ENCODE measurements at places on chromosomes 16 and 17. TPM values are rescaled to one million over a fixed set of nuclear protein-coding genes. Genes with fewer than 3 reads are reported as not detected.

DNA sequence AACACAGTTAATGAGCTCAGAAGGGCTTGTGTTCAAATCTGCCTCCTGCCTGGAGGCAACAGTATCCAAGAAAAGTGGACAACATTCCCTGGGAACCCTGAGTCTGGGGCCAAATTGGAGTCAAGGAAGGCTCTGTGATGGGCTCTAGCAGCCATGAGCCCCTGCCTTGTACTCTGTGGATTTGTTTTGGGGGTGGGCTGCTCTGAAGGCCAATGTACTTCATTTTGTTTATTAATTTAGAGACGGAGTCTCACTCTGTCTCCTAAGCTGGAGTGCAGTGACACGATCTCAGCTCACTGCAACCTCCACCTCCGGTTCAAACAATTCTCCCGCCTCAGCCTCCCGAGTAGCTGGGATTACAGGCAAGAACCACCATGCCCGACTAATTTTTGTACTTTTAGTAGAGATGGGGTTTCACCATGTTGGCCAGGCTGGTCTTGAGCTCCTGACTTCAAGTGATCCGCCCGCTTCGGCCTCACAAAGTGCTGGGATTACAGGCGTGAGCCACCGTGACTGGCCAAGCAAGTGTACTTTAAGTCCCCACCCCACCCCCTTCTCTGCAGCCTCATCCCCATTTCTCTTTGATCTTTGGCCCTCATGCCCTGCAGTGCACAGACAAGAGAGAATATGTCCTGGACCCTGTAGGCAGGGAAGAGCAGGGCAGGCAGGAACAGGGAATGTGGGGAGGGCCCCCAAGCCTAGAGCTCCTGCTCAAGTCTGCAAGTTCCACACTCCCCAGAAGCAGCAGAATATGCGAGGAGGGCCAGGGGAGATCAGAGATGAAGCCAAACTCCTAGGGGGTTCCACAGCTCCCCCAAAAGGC is 2.7 kb upstream of the GIP start:
- H3K27me3 ChIP-seq = peaks cover 13% of the 10 kb centered on the region
- no peak overlapping the region for H3K27ac ChIP-seq

DNA sequence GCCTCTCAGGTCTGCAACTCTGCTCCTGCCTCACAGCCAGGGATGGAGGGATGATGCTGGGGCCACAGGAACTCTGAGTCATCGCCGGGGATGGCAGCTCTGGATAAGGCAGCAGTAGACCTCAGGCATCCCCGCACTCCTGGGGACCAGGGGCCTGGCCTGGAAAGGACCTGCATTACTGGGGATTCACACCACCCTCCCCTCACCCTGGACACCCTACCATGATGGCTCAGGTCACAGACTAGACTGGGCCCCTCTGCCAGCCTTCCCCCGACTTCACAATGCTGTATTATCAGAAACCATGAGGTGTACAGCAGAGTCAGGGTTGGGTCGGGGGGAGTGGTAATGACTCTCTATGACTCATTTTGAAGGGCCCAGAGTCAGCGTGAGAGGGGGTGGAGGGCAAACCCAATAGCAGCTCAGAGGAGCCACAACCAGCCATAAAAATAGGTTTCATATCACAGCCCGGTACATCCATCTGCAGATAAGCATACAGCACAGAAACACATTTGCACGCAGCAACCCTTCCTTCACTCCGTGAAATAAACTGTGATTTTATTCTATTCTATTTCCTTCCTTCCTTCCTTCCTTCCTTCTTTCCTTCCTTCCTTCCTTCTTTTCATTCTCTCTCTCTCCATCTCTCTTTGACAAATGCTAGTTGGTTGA is 28.8 kb downstream of the DYNLRB2 start:
- H3K36me3 ChIP-seq = no peaks in the 10 kb centered on the region
- H3K27ac ChIP-seq = no peak overlapping the region
- no peaks in the 10 kb centered on the region for H3K27me3 ChIP-seq
- H3K4me3 ChIP-seq = no peak overlapping the region
- H3K4me1 ChIP-seq = peaks cover 7% of the 10 kb centered on the region

- H3K27me3 ChIP-seq = no peaks in the 10 kb centered on the region
- H3K36me3 ChIP-seq = peaks cover 24% of the 10 kb centered on the region
- no peak for DNase-seq
- H3K27ac ChIP-seq = no peak overlapping the region
- no peak overlapping the region for H3K4me3 ChIP-seq
These were observed 9.7 kb downstream of the CFAP20 start for GRCh38 chr16:58119509-58119845.

The CACNG4 gene
- total RNA-seq = 2.3 TPM

DNA sequence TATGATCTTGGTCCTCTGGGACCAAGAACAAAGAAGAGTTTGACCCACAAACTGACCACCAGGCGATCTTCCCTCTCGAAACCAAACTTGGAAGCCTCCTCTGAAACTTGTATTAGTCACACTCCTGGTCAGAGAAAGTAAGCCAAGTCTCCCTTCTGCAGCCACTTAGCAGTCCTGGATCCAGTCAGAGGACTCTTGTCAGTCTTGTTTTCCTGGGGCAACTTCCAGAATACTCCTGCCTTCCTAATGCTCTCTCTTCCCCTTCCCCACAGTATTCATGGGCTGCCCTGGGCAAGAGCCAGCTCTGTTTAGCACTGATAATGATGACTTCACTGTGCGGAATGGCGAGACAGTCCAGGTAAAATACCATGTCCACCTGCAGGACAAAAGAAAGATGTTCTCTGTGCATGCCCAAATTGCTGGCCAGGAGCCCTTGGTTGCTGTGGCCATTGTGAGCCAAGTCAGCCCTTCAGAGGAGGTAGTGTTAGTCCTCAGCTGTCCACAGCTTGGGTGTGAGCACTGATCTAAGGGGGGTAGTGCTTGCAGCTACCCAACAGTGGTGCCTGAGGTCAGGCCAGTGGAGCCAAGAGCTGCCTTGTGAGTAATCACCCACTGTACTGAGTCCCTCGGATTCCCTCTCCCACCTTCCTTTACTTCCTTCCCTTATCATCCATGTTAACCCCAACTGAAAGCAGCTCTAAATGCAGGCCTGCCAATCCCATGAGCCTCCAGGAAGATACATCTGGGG is 31.2 kb downstream of the CDH3 start:
- H3K36me3 ChIP-seq = peaks cover 64% of the 10 kb centered on the region
- DNase-seq = no peak
- H3K27ac ChIP-seq = peak overlapping the region; percentile 57

The SMIM36 gene
- total RNA-seq = not detected

The TNK1 gene
- 10.7 TPM for total RNA-seq

DNA sequence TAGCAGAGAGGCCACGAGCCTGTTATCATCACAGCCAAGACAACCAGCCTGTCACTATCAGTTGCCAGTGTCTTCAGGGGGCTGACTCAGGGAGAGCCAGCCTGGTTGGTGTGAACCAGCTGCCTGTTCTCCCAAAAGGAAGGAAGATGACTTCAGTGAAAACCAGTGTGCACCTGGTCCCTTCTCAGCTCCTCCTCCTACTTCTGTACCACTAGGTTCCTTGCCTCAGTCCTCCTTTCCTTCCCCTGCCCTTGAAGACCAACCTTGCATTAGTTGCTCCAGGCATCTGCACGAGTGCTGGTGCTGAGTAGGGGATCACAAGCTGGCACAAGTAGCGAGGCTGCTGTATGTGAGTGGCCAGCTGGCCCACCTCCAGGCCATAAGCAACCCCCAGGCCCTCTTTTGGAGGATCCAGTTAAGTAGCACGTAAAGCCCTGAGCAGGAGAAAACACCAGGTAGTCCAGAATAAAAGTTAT is 8.5 kb downstream of the TUBG1 start:
- H3K27ac ChIP-seq = peak overlapping the region; percentile 61
- H3K4me3 ChIP-seq = no peak overlapping the region
- H3K36me3 ChIP-seq = peaks cover 27% of the 10 kb centered on the region
- peaks cover 12% of the 10 kb centered on the region for H3K4me1 ChIP-seq
- no peak for DNase-seq

DNA sequence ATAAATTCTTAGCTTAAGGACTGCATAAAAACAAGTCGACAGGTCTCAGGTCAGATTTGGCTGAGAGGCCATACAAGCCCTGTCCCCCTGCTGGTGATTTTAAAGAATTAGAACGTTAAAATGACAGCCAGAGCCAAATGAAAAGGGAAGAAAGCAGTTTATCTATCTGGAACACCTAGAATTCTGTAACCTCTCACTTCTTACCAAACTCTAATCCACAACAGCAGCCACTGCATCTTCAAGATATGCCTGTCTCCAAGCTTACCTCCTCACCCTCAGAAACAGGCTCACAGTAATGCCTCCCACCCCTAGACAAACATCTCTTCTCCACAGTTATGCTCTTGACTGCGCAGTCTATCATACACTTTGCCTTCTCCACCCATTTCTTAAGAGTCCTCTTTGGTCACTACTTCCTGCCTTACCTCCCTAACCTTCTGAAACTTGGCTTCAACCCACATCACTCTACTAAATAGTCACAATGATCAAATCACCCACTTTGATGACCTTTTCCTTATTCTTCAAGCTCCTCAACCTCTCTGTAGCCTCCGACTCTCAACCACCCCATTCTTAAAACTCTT is 14.2 kb downstream of the ANKFY1 start:
- DNase-seq = no peak
- peak overlapping the region; percentile 55 for H3K27ac ChIP-seq
- no peak overlapping the region for H3K4me3 ChIP-seq

The VAT1L gene
- 22.2 TPM for total RNA-seq

DNA sequence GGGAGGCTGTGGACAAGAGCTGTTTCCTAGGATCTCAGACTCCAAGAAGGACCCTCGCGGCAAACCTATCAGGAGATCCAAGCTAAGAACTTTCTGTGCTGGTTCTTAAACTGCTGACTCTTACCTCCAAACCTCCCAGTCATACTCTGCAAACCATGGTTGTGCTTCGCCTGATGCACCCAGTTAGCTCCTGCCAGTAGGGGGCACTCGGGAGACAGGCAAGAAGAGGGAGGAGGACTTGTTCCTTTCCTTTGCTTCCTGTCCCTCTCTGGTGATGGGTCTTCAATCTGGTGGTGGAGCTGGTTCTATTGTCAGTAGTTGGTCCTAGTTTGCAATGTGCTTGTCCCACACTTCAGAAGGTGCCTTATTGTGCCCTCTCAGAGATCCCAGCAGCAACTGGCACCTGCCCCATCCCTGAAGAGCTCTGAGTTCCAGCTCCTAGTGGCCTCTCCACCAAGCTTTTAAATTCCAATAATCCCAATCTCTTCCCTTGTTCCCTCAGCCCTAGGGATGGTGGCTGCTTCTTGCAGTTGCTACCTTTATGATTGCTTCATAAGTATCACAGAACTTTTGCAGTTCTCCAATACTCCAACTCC is 113.5 kb upstream of the RPL38 start:
- no peak overlapping the region for H3K27ac ChIP-seq
- no peaks in the 10 kb centered on the region for H3K4me1 ChIP-seq
- DNase-seq = peak; percentile 95
- H3K27me3 ChIP-seq = peaks cover 13% of the 10 kb centered on the region
- H3K36me3 ChIP-seq = peaks cover 12% of the 10 kb centered on the region

The PLXDC1 gene
- 4.1 TPM for total RNA-seq

The TBC1D3H gene
- total RNA-seq = not detected

The CNGB1 gene
- total RNA-seq = not detected

The NOS2 gene
- total RNA-seq = 1.4 TPM

DNA sequence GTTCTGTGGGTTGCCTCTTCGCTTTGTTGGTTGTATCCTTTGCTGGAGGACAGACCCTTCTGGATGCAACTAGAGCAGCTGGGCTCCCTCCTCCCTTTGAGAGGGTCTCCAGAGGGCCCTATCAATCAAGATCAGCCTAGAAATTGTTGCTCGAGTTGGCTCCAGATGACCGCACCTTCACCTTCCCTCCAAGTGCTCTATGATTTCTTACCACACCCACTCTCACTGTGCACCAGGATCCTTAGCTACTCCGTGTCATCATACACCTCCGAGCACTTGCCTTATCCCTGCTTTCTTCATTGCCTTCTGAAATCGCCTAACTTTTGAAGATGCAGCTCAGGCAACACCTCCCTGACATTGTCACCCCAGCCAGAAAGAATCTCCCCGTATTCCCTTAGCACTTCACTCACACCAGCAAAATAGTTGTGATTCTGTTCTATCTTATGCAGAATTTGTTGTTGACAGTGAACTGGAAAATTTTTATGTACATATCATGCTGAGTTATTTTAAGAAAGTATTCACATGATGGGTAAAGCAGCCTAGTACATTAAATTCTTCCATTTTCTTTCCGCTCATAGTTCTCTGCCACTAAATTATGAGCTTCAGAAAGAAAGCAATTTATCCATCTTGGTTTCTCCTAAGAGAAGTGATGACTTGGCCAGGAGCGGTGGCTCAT is 52.9 kb downstream of the ABAT start:
- DNase-seq = no peak
- H3K36me3 ChIP-seq = no peaks in the 10 kb centered on the region
- H3K27me3 ChIP-seq = no peaks in the 10 kb centered on the region
- no peak overlapping the region for H3K27ac ChIP-seq

- no peaks in the 10 kb centered on the region for H3K27me3 ChIP-seq
- H3K4me1 ChIP-seq = no peaks in the 10 kb centered on the region
- no peak overlapping the region for H3K4me3 ChIP-seq
- no peak for DNase-seq
These were observed 179.3 kb upstream of the CIBAR2 start for GRCh38 chr16:85291302-85292148.

GRCh38 chr16:73022534-73022933 is 25.4 kb downstream of the ZFHX3 start:
- no peaks in the 10 kb centered on the region for H3K36me3 ChIP-seq
- H3K27ac ChIP-seq = no peak overlapping the region
- H3K4me3 ChIP-seq = no peak overlapping the region
- DNase-seq = no peak
- peaks cover 79% of the 10 kb centered on the region for H3K27me3 ChIP-seq

The KRTAP2-1 gene
- total RNA-seq = not detected

- DNase-seq = peak; percentile 34
- H3K27me3 ChIP-seq = no peaks in the 10 kb centered on the region
- peaks cover 10% of the 10 kb centered on the region for H3K36me3 ChIP-seq
- peaks cover 15% of the 10 kb centered on the region for H3K4me1 ChIP-seq
- peak overlapping the region; percentile 55 for H3K27ac ChIP-seq
These were observed 604 bp upstream of the ZC3H18 start for GRCh38 chr16:88569614-88569984.

GRCh38 chr16:79388396-79388795 is 212.1 kb downstream of the MAF start:
- H3K36me3 ChIP-seq = peaks cover 5% of the 10 kb centered on the region
- no peak overlapping the region for H3K27ac ChIP-seq
- H3K27me3 ChIP-seq = no peaks in the 10 kb centered on the region
- no peak for DNase-seq

The NLGN2 gene
- 112 TPM for total RNA-seq

- H3K27ac ChIP-seq = no peak overlapping the region
- DNase-seq = no peak
- H3K4me3 ChIP-seq = no peak overlapping the region
These were observed 77.9 kb upstream of the TANC2 start for GRCh38 chr17:62888148-62888547.

The ACAP1 gene
- total RNA-seq = 60.6 TPM
